Anterior cingulate cortex (tissue), 58 donors: ENCODE measurements at places on chromosomes 1 and 21.
A peak's percentile ranks its signal among the peaks of the same experiment; 100 is the strongest.

GRCh38 chr1:91054780-91055481, 33.1 kb upstream of the ZNF644 start:
- DNase-seq: no peak

GRCh38 chr1:196667131-196667530, 15.3 kb downstream of the CFH start:
- no peak for DNase-seq

GRCh38 chr1:118290571-118290970, 105.5 kb upstream of the SPAG17 start:
- no peak for DNase-seq

GRCh38 chr1:23657659-23658275, 33.8 kb upstream of the RPL11 start:
- DNase-seq: no peak

DNA sequence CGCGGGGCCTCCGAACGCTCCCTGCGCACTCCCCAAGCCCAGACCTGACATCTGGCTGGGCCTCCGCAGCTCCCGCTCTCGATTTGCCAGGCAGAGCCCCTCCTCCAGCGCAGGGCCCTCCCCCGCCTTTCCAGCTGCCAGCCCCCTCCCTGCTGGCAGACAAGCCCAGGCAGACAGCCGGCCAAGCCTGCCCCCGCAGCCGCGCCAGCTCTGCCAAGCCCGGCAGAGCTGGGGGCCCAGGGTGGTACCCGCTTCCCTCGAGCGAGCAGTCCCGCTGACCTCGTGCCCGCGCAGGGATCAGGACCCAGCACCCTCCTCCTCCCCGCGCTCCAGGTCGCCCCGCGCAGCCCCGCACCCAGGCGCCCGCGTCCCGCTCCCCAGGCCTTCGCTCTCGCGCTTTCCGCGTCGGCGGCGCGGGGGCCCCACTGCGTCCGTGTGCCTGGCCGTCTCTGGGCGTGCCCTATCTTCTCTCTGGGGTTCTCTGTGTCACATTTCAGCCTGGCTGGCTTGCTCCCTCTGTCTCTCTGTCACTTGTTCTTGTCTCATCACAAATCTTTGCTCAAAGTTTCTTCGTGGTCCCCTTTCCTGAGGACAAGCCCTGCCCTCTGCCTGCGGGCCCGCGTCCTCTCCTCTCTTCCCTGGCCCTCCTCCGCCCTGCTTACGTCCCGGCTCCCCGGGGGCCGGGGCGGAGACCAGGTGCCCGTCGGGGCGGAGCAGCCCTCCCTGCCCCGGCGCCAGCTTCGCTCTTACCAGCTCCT, 580 bp downstream of the INKA2 start:
- peak; percentile 73 for DNase-seq

- peak; percentile 27 for DNase-seq
Measured at GRCh38 chr1:39892601-39893595, 8.8 kb downstream of the MYCL start.
